ENCODE measurements at places on chromosomes 13 and 19. TPM values are rescaled to one million over a fixed set of nuclear protein-coding genes. Genes with fewer than 3 reads are reported as not detected.

- no peak for DNase-seq
Measured at GRCh38 chr13:100835695-100836094, 161.1 kb upstream of the TMTC4 start.

The ZNF99 gene
- not detected for polyA plus RNA-seq

DNA sequence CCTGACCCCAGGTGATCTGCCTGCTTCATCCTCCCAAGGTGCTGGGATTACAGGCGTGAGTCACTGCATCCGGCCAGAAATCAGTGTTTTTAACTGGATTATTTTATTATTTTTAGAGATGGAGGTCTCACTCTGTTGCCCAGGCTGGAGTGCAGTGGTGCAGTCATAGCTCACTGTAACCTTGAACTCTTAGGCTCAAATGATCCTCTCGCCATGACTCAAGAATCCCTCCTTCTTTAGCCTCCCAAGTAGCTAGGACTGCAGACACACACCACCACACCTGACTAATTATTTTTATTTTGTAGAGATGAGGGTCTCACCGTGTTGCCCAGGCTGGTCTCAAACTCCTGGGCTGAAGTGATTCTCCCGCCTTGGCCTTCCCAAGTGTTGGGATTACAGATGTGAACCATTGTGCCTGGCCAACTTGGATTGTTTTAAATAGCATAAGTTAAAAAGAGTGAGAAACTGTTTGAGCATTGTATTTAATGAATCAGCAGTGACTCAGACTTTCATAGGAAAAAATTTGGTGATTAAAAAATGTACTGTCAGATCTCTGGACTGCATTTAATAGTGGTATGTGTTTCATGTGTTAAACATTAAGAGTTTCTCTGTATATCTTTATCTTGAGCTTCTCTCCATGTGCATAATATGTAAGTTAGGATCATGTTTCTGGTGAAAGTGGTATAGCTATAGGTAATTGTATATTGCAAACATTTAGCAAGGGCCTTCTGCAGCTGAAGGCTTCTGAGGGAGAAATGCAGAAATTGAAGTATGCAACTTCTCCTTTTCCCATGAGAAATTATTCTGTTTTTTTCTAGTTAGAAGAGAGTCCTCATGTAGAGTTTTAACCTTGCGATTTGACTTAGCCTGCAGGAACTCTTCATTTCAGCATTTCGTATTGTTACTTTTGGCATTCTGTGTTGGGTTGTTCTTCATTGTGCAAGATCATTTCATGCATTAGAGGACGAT, 121.2 kb downstream of the PCCA start:
- no peak for DNase-seq

- DNase-seq = no peak
Measured at GRCh38 chr19:3338541-3339181, 27.7 kb upstream of the NFIC start.

DNA sequence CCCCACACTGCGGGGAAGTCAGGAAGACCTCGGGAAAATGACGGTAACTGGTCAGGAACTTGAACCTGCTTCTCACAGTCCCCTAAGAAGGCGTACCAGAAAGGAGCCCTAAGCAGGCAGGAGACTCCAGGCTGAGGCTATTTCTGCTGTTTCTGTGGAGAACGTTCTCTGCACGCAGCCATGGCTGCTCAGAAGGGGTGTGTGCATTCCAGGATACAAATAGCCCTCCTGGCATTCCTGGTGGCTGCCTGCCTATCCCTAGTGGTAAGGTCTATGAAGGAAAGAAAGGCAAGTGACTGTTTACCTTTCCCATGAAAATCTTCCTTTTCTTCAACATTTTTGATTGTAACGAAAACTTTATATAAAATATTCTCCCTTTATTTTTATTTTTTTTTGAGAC, 2.5 kb downstream of the SGCG start:
- no peak for DNase-seq

The WTIP gene
- polyA plus RNA-seq = 18.8 TPM

The ZNF726 gene
- polyA plus RNA-seq = 1.3 TPM

DNA sequence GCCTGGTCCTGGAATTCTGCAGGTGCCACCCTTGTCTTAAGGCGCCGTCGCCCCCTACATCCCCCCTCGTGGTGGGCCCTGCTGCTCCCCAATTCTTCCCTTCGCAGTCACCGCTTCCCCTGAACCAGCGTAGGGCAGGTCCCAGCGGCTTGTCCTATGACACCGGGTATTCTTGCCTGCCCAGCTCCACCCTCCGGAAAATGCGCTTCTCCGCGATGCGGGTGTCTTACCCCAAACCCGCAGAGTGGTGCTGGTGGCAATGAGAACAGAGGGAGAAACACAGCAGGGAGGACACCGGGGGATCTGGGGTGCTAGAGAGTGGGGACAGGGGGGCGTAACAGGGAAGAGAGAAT, 9.0 kb downstream of the ZNF808 start:
- no peak for DNase-seq

- DNase-seq = no peak
Measured at GRCh38 chr19:38702278-38702677, 42.0 kb downstream of the CAPN12 start.

The THSD1 gene
- 6.5 TPM for polyA plus RNA-seq

The NKPD1 gene
- 0.10 TPM for polyA plus RNA-seq

The SPACA6 gene
- polyA plus RNA-seq = 36.4 TPM

DNA sequence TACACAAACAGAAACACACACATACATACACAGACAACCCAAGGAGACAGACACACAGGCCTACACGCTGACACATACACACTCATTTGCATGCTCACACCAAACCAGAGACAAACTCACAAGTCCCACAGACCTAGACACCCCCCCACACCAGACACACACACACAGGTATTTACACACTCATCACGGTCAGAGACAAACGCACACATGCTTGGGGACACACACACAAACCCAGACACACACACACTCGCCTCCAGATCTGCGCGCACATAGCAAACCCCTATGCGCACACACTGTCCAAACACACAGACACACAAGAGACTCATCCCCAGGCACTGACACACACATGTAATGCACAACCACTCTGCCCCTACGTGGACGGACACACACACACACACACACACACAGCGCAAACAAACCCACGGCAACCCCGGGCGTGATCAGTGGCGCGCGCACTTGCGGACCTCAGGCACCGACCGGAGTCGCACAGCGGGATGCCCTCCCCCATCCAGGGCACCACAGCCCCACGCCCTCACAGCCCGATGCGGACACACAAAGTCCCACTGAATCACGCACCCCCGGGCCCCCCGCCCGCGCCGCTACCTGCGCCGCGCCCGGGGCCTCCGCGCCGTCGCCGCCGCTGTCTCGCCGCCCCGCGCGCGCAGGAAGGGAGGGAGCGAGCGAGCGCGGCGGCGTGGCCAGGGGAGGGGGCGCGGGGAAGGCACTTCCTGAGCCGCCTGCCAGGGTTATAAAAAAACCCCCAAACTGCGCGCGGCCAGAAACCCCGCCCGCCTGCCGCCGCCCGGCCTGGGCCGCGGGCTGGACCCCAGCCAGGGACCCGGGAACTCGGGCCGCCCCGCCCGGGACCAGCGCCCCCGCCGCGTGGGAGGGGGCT, at the start of gene ADAMTS10:
Gene ADAMTS10 (minus strand): TSS at position 675 of the 895 bp plus-strand sequence. CDS start 5,005 bp downstream, outside the sequence.
- no peak for DNase-seq

- DNase-seq = no peak
Measured at GRCh38 chr13:32585550-32586079, 637 bp upstream of the PDS5B start.

The ANKRD24 gene
- 0.36 TPM for polyA plus RNA-seq

The IER2 gene
- polyA plus RNA-seq = 39.9 TPM

The ZNF135 gene
- polyA plus RNA-seq = not detected

DNA sequence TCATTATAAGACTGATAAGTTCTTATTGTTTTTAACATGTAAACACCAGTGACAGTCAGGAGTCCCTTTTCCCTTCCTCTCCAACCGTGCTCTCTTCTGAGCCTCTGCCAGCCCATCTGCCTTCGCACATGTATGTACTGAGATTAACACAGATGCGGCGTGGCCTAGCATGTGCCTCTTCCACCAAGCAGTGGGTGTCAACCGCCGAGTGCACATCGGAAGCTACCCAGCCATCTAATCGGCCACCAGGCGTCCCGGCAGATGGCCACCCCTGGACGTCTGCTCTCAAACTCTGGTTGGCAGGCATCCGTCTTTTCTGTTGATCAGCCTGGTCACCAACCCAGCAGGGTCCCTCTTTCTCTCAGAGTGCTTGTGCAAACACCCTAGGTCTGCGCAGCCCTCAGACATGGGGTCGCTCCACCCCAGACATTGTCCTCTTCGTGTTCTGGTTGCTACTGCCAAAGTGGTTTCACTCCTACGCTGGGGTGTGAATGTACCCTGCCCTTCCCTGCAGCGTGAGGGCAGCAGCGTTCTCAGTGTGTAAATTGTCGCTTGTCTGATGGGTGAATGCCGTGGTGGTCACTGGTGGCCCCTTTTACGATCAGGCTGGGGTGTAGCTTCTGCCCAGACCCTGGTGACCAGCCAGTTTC, 57.7 kb upstream of the LDLR start:
- no peak for DNase-seq

- DNase-seq = no peak
Measured at GRCh38 chr13:111920932-111921705, 145.8 kb upstream of the SOX1 start.

- DNase-seq = no peak
Measured at GRCh38 chr19:13633109-13633508, 126.8 kb upstream of the CACNA1A start.

The PGLYRP2 gene
- polyA plus RNA-seq = not detected

DNA sequence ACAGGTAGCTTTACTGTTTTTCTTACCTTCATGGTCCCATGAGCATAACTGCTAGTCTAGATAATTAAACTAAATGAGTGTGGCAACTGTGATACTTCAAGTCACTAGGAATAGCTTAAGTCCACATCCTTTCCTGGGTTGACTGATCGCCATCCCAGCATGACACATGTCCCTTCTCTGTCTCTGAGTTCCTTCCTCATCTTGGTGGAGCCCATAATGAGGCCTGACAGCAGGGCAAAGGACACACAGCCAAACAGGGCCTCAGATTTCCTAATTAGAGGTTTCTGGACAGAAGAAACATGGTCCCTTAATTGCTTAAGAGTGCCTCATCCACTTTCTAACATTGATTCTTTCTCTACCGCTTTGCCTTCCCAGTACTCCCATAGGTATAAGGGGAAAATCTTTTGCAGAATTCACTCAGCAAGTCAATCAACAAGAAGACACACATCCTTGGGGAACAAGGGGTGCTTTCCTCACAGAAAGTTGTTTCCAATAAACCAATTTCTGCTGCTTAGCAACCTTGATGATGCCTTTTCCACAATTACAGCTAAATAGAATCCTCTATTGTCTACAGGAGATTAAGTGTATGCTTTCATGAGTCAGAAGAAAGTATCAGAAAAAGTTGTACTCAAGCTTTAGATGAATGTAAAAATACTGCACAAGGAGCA, 208.3 kb upstream of the SERP2 start:
- DNase-seq = no peak

Measured in A549 (cell line).